ENCODE measurements at places on chromosomes 2 and 18.

- no peak for DNase-seq
Measured at GRCh38 chr2:129587426-129588064, 391.9 kb upstream of the RAB6C start.

- no peak for DNase-seq
Measured at GRCh38 chr2:100571668-100572067, 8.9 kb downstream of the PDCL3 start.

DNA sequence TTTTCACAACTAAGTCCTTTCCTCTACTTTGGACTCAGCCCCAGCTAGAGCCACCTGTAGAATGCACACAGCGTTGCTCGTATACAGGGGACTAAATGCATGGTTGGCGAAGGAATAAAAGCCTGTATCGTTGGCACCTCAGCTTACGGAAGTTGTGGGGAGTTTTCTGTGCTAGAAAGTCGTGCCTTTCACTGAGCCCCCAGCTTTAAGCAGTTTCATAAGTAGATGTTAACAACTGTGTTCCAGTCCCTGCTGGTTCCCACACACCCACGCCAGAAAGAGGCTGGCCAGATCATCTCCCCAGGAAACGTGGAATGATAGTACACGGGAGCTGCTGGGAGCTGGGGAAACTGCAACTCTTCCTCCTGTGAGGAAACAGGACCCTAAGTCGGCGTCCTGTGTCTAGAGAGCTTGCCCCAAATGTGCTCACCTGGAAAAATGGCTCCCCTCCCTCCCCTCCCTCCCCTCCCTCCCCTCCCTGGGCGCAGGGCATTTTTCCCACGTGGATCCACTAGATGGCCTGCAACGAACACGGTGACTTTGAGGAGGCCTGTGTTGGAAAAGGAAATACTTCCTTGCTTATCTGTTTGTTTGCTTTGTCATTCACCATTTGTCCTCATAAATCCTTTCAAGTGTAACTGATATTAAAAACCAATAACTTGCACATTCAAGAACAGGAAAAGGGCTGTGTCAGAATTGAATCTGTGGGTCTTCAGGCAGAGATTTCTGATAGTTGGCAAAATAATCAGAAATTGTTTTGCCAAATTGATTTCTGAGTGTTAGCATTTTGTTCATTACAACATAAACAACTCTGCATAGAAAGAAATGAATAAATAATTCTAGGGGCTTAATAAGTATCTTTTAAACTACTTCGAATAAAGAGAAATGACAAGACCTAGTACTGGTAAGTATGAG lies 43.9 kb upstream of the RFX8 start:
- DNase-seq, result no peak

DNA sequence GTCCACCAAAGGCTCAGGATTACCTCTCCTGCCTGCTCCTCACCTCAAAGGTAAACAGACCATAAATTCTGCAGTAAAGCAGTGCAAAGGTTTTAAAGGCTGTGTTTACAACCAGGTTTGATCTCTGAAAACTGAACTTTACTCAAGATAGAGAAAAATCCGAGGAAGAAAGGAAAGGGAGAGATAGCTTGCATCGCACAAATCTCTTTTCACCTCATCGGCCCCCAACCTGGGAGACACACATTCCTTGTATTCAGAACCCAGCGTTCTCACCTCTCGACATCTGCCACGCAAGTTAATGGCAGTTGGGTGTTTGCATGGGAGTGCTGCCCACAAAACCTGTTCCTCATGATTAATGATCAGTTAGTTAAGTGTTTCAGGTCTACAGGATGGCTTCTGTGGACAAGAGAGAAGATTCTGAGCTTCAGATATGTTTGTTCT lies 72.6 kb downstream of the GATA6 start:
- DNase-seq, result no peak

DNA sequence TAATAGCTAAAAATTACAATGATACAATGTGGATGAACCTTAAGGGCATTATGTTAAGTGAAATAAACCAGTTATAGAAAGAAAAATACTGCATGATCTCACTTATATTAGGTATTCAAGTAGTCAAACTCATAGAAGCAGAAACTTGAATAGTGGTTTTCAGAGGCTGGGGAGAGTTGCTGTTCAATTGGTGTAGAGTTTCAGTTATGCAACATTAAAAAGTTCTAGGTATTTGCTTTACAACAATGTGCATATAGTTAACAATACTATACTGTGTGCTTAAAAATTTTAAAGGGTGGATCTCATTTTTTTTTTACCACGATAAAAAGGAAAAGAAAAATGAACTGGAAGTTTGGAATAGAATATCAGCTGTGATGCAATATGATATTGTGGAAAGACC lies 479.1 kb downstream of the SPAG16 start:
- DNase-seq, result no peak

- no peak for DNase-seq
Measured at GRCh38 chr2:150485871-150486538, 1.5 kb downstream of the RND3 start.

- no peak for DNase-seq
Measured at GRCh38 chr2:95063086-95063958, 37.8 kb downstream of the MAL start.

Data from NCI-H524 treated with DMSO at 0.1 percent for 48 hours (cell line).